Right renal cortex interstitium (tissue), 3 donors: ENCODE measurements at places on chromosomes 11 and 22. TPM values are rescaled to one million over a fixed set of nuclear protein-coding genes. Genes with fewer than 3 reads are reported as not detected.

Gene A4GALT
- 14.0 TPM for polyA plus RNA-seq

DNA sequence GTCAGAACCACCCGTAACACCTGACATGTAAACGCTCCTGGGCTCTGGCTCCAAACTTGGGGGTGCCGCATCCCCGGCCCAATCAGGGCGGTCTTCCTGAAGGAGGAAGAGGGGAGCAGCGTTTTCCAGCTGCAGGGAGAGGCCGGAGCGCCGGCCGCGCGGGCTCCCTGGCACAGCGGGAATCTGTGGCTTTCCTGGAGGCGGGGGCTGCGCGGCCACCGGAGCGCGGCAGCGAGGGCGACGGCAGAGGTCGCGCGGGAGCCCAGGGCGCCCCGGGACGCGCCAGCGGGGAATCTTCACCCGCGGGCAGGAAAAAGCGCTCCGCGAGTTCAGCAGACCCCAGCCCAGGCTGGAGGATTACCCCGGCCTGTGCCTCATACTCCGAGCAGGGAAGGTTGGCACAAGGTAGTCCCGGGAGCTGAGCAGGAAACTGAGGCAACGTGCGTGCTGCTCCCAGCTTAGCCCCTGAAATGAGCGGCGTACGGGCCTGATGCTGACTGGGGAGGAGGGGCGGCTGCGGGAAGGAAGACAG is 600 bp upstream of the ESAM start:
- DNase-seq = no peak

GRCh38 chr11:128779036-128779435 is 85.2 kb downstream of the FLI1 start:
- no peak for DNase-seq

GRCh38 chr22:24482575-24482974 is 12.6 kb upstream of the UPB1 start:
- no peak for DNase-seq

Gene PRDX5
- 195 TPM for polyA plus RNA-seq
